Spinal cord (tissue), 10 donors: ENCODE measurements at places on chromosomes 7 and 10. TPM values are rescaled to one million over a fixed set of nuclear protein-coding genes. Genes with fewer than 3 reads are reported as not detected.
A peak's percentile ranks its signal among the peaks of the same experiment; 100 is the strongest.

DNA sequence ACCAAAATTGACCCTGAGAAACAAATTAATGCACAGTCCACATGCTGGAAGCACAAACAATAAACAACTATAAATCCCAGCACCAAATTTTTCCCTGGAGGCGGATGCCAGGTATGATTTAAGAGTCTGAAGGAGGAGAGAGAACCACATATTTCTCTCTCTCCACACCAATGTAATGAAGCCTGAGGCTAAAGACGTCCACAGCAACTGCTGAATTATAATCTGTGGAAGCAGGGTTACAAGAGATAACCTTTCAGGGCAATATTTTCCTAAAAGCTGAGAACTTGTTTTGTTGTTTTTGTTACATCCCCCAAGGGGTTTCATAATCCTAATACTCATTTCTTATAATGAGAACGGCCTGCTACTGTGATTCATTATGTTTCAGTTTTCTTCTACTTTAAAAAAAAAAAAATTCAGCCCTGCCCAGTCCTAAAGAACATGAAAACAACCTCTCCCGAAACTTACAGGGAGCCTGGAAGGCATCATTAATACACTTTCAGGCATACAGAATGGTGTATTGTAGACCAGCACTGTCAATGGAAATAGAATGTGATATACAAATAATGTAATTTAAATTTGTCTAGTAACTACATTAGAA, 48.5 kb upstream of the ABLIM1 start:
- no peak for DNase-seq
- H3K4me3 ChIP-seq, result no peak overlapping the region
- H3K4me1 ChIP-seq, result peaks cover 2% of the 10 kb centered on the region
- no peaks in the 10 kb centered on the region for H3K36me3 ChIP-seq

DNA sequence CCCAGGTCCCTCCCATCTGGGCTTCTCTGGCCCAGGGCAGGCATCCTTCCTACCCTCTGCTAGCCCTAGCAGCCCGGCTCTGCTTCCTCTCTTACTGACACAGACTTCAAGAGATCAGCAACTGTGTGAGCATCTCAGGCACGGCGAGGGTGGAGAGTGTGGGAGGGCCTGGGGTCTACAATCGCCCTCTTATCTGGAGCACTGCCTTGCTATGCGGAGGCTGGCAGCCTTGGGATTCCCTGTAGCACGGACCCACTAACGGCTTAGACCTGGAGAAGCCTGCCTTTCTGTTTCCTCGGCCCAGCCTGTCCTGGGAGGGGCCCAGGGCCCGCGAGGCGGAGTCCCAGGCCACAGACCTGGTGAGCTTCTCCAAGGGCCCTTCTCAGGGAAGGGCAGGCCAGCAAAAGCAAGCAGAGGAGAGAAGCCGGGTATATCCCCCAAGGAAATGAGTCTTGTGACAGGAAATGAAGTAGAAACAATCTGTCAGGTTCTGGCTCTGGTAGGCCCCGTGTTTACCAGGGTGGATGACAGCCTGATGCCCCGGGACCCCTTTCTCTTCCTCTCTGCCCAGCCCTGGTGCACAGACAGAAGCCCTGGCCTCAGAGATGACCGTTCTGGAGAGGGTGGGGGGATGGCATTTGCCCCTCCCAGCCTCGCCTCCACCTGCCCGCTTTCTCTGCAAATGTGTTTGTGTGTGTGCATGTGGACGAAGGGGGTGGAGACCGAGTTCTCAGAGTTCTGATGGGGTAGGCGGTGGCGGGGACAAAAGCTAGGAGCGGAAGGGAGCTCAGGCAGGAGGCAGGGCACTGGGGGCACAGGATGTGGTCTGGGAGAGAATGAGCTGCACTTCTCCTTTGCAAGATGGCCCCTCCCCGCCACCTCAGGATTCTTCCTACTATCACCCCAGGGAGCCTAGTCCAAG, 2.5 kb downstream of the LRCH4 start:
- H3K27ac ChIP-seq, result no peak overlapping the region
- peaks cover 57% of the 10 kb centered on the region for H3K36me3 ChIP-seq
- H3K4me1 ChIP-seq, result peaks cover 41% of the 10 kb centered on the region

DNA sequence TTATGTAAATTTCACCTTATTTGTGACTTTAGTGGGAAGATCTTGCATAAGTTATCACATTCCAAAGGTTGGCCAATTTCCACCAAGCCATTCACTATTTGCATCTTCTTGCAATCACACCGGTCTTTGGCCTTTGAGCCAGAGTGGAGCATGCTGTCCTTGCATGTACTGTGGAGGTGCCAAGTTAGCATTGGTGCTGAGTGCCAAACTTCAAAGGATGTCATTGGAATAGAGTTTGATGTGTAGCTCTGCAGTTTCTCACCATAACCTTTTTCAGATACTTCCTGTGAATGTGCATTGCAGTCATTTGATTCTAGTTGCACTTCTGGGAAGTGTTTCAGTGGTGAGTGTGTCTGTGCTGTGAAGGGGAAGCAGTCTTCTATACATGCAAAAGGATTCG, 620.6 kb downstream of the SUGCT start:
- H3K36me3 ChIP-seq, result no peaks in the 10 kb centered on the region
- DNase-seq, result no peak
- H3K27me3 ChIP-seq, result no peaks in the 10 kb centered on the region
- no peaks in the 10 kb centered on the region for H3K4me1 ChIP-seq

GRCh38 chr7:154905146-154905545, 97.8 kb downstream of the PAXIP1 start:
- peak; percentile 38 for DNase-seq
- H3K36me3 ChIP-seq, result no peaks in the 10 kb centered on the region
- no peak overlapping the region for H3K4me3 ChIP-seq
- H3K4me1 ChIP-seq, result peaks cover 6% of the 10 kb centered on the region
- H3K27ac ChIP-seq, result no peak overlapping the region
- H3K27me3 ChIP-seq, result no peaks in the 10 kb centered on the region

DNA sequence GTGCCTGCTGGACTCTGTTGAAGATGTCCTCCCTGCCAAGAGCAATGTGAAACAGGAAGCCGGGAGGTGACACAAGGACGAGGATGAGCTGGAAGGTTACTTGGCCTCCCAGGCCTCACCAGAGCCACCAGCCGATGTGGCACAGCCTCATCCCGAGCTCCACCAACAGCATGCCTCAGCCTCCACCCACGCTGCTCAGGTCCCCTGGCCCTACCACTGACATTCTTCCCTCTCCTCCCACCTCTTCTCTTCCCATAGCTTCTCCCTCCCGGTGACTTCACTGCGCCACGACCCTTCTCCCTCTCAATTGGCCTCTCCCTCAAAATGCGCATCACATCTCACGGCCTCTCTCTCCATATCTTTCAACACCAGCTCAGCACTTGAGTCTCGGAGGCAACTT, 249.9 kb downstream of the SKAP2 start:
- no peak for DNase-seq
- no peak overlapping the region for H3K27ac ChIP-seq
- H3K4me1 ChIP-seq, result no peaks in the 10 kb centered on the region
- H3K27me3 ChIP-seq, result peaks cover 11% of the 10 kb centered on the region
- H3K36me3 ChIP-seq, result no peaks in the 10 kb centered on the region

The NRG3 gene
- total RNA-seq, result 24.5 TPM

GRCh38 chr10:10804998-10805740, 212.5 kb upstream of the CELF2 start:
- H3K36me3 ChIP-seq, result no peaks in the 10 kb centered on the region
- no peaks in the 10 kb centered on the region for H3K4me1 ChIP-seq
- DNase-seq, result no peak
- H3K27ac ChIP-seq, result peak overlapping the region; percentile 44
- H3K27me3 ChIP-seq, result no peaks in the 10 kb centered on the region

DNA sequence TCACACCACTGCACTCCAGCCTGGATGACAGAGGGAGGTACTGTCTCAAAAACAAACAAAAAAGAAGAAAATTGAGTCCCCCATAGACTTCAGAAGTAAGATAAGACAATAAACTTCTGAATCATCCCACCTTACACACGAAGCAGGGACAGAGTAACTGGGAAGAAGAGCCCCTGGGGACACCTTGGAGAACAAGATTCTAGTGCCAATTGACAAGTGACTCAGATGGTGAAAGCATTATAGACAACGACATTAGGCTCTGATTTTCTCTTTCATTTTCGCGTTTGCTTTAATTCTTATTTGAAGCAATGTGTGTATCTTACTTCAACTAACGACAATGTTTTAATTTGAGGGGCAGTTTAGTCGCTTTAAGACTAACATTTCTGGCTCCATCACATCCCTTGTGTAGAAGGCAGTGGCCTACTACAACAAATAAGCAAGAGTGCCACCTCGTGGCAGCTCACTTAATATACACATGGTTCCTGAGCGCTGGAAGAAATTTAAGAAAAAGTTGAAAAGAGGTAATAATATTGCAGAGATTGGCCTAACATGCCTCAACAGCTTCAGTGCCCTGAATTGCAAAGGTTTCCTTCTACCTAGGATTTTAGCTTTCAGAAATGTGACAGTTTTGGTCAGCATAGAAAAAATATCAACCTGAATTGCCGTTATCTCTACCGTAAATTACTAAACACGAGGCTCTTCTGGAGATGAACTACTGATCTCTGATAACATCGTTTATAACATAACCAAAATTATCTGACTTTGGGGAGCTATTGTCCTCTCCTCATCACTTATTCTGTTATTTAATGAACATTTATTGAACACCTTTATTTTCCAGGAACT, 36.7 kb downstream of the ASNS start:
- H3K36me3 ChIP-seq, result no peaks in the 10 kb centered on the region
- H3K27me3 ChIP-seq, result no peaks in the 10 kb centered on the region
- no peak overlapping the region for H3K4me3 ChIP-seq
- H3K27ac ChIP-seq, result no peak overlapping the region

- H3K27me3 ChIP-seq, result peaks cover 7% of the 10 kb centered on the region
- H3K27ac ChIP-seq, result peak overlapping the region; percentile 86
- peaks cover 52% of the 10 kb centered on the region for H3K4me1 ChIP-seq
- peaks cover 8% of the 10 kb centered on the region for H3K36me3 ChIP-seq
- H3K4me3 ChIP-seq, result no peak overlapping the region
- no peak for DNase-seq
Measured at GRCh38 chr10:132521466-132522102, 16.0 kb upstream of the INPP5A start.

DNA sequence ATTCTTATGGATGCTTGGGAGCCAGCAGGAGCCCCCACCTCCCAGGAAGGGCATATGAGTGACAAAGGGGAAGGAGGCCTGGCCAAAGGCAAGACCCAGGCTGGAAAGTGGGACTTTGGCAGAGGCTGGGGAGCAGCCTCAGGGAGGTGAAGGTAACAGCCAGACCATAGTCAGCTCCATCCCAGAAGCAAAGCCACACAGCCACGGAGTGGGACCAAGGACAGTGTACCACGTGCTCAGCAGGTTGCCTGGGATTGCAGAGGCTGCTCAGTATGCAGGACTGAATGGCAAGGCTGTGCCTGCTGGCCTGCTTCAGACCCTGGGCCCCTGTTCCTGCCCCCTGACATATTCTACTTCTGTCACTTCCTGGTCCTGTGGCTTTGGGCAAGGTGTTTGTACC, 17.6 kb upstream of the GPR26 start:
- DNase-seq, result no peak
- H3K4me3 ChIP-seq, result no peak overlapping the region
- no peaks in the 10 kb centered on the region for H3K4me1 ChIP-seq
- H3K36me3 ChIP-seq, result no peaks in the 10 kb centered on the region

DNA sequence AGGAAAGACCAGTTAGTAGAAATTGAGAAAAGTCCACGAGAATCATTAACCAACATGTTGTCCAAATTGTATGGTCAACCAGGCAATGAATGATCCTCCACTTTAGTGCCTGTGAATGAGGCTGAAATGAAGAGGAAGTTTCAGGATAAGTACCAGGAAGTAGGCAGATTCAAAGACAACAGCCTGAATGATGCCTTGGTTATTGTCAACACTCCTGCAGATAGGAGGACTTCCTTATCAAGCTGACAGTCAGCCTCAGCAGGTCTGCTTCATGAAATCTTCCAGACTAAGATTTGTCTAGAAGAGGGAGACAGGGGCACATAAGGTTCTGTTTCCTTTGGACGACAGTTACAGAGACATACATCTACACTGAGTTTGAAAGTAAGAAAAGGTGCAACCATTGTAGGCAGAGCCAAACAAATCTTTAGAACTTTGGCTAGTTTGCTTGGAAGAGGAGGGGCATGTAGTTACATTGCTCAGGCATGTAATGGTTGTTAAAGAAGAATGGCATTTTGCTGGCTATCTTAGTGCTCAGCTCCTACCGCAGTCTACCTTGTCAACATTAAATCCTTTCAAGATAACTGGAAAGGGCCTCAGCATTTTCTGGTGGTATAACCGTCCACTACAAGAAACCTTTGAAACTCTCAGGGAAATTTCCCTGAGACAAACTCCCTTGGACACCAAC, 81.4 kb downstream of the ABI1 start:
- H3K36me3 ChIP-seq, result no peaks in the 10 kb centered on the region
- H3K27ac ChIP-seq, result no peak overlapping the region
- H3K27me3 ChIP-seq, result no peaks in the 10 kb centered on the region
- no peak for DNase-seq
- H3K4me3 ChIP-seq, result no peak overlapping the region

DNA sequence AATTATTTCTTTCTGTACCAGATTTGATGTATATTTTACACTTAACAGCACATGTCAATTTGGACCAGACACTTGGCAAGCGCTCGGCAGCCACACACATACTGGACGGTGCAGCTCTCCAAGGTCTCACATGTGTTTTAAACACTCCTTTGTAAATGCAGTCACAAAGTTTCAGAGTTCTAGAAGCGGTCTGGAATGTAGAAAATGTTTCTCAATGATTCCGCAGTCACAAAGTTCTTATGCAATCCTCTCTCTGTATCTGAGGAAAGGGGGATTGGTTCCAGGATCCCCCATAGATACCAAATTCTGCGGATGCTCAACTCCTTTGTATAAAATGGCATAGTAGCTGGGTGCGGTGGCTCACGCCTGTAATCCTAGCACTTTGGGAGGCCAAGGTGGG, 253.0 kb upstream of the GRB10 start:
- no peaks in the 10 kb centered on the region for H3K36me3 ChIP-seq
- no peak overlapping the region for H3K4me3 ChIP-seq
- H3K27me3 ChIP-seq, result no peaks in the 10 kb centered on the region
- H3K4me1 ChIP-seq, result peaks cover 18% of the 10 kb centered on the region

DNA sequence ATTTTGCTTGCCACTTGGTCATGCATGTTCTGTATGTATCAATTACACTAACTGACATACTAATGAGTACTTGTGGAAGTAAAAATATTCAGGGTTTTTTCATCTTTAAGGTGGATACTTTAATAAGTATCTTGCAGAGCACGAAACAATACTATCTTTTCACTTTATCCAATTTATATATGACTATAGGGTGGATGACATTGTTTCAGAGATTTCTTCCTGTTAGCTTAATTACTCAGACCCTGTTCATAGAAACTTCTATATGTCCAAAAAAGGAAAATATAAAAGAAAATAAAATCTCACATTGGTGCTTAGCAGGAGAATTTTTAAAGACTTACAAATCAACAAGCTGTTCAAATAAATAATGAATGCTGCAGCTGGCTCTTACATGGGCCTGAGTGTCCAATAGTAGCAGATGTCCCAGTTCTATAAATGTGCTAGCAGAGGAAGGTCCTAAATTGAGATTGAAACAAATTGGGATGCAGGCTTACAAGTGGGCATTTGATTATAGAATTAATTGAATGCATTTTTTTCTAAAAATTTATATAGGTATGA, 91.5 kb upstream of the THSD7A start:
- no peaks in the 10 kb centered on the region for H3K36me3 ChIP-seq
- H3K4me3 ChIP-seq, result no peak overlapping the region
- DNase-seq, result no peak
- no peak overlapping the region for H3K27ac ChIP-seq
